Activated CD4-positive, alpha-beta T cell treated with anti-CD3 and anti-CD28 coated beads, Interleukin-2, amount 50 U/mL, for 1 hour (primary cell): ENCODE measurements at places on chromosomes 3 and 15.

DNA sequence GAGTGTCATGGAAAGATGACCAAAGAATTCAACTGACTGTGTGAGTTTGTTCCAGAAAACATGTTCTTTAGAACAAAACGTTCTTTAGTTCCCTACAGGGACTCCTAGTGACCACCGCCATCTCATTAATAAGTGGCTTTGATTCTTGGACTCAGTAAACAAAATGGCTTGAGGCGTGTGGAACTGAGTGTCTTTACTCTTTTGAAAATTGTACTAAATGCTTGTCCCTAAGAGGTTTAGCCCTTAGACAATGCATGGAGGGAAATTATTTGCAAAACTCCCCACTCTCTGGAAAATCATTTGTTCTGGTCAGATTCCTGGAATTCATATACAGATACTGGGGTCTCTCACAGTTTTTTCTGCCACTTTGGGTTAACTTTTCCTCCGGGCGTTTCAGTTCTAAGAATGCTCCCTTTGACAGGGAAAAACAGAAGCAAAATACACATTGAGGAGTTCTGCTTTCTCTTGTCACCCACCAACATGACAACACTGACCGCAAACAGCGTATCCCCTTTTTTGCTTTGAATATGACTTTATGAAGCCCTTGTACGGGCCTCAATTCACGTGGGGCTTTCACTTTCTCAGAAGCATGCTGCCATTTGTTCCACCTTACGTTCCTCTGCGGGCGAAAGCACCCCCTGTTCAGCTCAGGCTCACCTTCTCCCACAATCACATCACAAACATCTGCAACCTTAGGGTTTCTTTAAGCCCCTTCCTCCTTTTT, 15.3 kb upstream of the NRROS start:
- DNase-seq: no peak

DNA sequence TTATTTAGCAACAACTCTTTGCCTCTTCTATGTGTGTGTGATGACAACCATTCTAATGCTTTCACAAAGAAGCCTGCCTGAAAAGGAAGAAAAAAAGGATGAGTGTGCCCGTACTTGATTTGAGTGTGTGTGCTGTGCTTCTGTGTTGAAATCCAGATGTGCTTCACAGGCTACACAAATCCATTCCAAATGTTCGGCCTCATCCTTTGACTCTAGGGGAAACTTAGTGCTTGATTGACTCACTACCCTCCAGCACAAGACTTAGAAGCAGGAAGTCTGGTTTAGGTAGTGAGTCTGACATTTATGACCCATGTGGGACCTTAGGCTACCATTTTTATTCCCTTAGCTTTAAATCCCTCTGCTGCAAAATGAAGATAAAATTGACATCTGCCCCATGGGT, 108.8 kb upstream of the PLAAT1 start:
- no peak for DNase-seq

DNA sequence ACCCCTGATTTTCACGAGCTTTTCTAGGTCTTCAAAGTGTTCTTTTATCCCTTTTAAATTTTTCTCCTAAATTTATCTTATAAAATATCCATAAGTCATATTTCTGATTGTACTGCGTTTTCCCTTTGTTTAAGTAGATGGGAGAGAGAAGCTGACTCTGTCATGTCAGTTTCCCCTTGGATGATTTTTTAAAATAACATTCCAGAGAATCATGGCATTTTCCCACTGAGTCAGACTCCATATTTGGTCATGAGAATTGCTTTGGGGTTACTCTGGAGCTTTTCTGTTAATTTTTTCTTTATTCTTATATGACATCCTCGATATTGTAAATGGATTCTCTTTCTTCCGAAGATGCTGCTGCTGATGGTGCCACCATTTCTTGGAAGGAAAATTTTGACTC, 28.6 kb upstream of the UMPS start:
- DNase-seq: no peak

- no peak for DNase-seq
Measured at GRCh38 chr3:136473716-136474326, 223.7 kb downstream of the PCCB start.

DNA sequence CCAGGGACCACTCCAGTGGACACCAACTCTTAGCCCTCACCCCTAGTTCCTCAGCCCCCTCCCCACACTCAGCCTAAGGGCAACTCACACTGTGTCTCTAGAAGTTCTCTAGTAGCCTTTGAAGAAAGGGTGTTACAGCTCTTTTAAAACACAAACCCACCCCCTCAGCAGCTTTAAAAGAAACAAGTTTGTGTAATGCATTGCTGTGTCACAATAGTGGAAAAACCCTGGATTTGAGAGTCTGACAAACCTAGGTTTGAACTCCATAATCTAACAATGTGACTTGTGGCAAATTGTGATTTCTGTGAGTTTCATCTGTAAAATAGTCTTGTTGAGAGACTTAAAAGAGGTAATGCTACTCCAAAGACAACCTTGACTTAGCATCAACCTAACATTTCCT, 54.0 kb downstream of the PLCH1 start:
- no peak for DNase-seq

GRCh38 chr15:87483468-87483867, 773.1 kb downstream of the NTRK3 start:
- no peak for DNase-seq

- DNase-seq: no peak
Measured at GRCh38 chr3:170324962-170325361, 32.6 kb upstream of the SKIL start.

- no peak for DNase-seq
Measured at GRCh38 chr3:133428552-133428951, 28.7 kb downstream of the BFSP2 start.

GRCh38 chr3:145144361-145144760, 1016.6 kb downstream of the PLOD2 start:
- no peak for DNase-seq

DNA sequence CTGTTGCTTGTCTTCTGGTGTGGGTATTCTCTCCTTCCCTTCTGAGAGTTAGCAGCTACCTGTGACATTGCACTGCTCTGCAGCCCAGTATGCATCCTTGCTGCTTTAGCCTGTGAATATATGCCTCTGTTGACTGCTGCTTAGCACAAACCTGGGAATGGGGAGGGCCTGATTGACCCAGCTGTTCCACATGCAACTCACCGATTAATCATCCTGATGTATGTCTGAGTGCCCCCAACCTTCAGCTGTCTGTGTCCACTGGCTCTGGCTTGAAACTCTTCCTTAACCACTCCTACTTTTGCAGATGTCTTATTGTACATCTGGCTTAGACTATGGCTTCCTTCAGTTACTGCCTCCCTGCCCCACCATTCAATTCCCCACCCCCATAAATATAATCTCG, 119.1 kb downstream of the RASA2 start:
- DNase-seq: no peak

- no peak for DNase-seq
Measured at GRCh38 chr3:184786280-184786941, 25.6 kb upstream of the VPS8 start.
